ENCODE measurements at places on chromosomes 5 and 9. TPM values are rescaled to one million over a fixed set of nuclear protein-coding genes. Genes with fewer than 3 reads are reported as not detected.

CHSY3 gene
- polyA plus RNA-seq, result 0.33 TPM

IL9 gene
- polyA plus RNA-seq, result not detected

DNA sequence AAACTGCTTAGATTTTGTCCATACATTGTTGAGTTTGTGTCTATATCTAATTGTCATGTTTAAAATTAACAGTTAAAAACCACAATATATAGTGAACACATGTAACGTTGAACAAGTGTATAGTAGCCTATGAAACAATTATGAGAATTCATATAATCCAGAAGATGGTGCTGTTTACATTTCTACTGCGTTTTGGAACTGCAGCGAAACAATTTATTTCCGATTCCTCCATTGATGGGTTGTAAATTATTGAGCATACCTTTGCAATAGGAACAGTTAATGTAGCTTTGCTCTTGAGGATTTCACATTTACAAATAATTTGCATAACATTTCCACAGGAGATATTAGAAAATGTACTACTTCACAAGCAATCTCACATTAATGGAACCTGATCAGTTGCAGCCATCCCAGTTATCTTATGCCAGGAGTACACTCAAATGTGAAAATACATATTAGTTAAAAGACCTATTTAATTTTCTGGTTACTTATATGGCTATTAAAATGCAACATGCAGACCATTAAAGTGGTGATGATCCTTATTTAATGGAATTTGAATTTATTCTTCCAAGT is 411.8 kb downstream of the CDH10 start:
- H3K4me1 ChIP-seq, result no peaks in the 10 kb centered on the region
- no peaks in the 10 kb centered on the region for H3K27me3 ChIP-seq
- no peak overlapping the region for H3K4me3 ChIP-seq
- no peaks in the 10 kb centered on the region for H3K36me3 ChIP-seq
- no peak for DNase-seq

GRCh38 chr9:113909421-113909820 is 33.3 kb downstream of the ZNF618 start:
- no peak overlapping the region for H3K27ac ChIP-seq
- no peaks in the 10 kb centered on the region for H3K36me3 ChIP-seq
- peaks cover 9% of the 10 kb centered on the region for H3K4me1 ChIP-seq
- DNase-seq, result no peak

DNA sequence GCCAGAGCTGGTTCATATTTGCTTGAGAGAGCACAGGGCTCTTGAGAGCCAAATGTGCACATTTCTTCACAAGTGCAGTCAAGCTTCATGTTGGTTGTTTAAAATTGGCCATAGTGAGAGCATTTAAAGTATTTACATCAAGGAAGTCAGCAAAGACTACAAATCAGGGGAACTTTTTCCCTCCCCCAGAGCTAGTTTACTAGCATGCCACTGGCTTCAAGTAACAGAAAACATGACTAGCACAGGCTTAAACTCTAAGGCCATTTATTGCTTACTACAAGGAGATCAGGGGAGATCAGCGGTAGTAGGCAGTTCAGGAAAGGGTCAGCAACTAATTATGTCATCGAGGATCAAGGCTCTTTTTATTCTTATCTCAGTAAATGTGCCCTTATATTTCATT is 11.0 kb upstream of the CCDC171 start:
- H3K4me3 ChIP-seq, result no peak overlapping the region
- no peak for DNase-seq

Data from small intestine (tissue), 16 donors.